Glutamatergic neuron (in vitro differentiated cells): ENCODE measurements at places on chromosomes 5 and 9.

GRCh38 chr5:122844136-122844909, 1.1 kb upstream of the SNX24 start:
- no peak for DNase-seq

GRCh38 chr9:125521462-125522327, 185.3 kb downstream of the MAPKAP1 start:
- no peak for DNase-seq

DNA sequence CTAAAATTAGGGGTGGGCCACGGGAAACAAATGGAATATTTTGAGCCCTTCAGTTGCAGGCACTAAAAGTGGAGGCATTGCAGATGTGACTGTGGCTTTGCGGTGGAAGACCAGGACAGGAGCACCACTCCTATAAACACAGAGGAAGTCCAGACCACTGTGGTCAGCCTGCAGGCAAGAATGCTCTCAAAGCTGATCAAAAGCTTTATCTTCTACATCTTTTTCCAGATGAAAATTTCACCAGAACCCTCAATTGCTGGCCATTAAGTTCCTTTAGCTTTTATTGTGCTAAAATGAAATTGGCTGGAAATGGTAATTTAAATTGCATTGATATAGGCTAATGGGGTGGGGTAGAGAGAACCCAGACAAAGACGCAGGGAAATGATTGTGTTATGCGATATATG, 208.8 kb downstream of the ERCC6L2 start:
- DNase-seq: no peak

GRCh38 chr9:129282272-129282671, 104.2 kb upstream of the IER5L start:
- DNase-seq: no peak

- no peak for DNase-seq
Measured at GRCh38 chr5:124704594-124705284, 41.7 kb downstream of the ZNF608 start.

DNA sequence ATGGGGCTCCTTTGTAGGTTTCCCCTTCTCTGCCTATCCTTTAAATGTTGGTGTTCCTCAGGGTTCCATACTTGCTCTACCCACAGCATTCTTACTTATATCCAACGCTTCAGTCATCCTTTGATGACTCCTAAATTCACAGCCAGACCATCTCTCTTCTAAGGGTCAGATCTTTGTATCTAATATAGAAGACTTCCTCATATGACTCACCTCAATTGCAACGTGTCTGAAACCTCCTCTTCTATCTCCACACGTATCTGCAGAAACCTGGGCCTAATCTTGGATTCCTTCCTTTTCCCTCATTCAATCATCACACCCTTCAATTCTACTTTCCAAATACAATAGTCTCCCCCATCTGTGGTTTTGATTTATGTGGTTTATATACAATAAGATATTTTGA, 68.3 kb downstream of the HMGCR start:
- no peak for DNase-seq

DNA sequence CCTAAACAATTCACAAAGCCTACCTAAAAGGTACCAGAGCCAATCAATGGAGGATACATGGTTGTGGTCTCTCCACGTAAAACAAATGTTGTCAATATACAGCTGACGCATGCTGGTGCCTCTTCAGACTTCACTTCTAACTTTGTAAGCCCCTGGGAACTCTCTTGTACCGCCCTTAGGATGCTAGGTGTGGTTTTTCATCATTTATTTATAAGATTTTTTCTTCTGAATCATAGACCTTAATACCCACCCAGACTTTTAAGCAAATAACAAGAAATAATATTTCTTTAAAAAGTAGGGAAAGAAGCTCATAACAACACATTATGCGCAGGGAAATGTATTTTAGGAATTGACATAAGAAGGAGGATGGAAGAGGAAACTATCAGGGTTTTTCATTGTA, 33.0 kb downstream of the SSBP2 start:
- DNase-seq: no peak

DNA sequence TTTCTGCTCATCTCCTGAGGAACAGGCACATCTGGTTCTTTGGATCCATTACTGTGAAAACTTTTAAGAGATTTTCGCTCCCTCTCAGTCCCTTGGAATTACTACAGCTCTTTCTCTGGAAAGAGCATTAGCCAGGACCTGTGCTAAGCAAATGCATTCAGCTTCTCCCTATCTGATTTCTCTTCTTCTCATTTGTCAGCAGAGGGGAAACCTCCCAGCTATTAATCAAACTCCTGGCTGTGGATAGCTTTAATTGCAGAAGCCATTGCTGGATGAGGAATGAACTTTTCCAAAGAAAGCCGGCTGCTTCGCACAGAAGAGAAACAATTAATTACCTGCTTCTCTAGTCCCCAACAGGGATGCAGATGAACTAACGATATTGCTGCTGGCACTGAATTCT, 37.9 kb downstream of the TLR4 start:
- DNase-seq: no peak

- no peak for DNase-seq
Measured at GRCh38 chr5:139222346-139222745, 24.2 kb upstream of the SIL1 start.

DNA sequence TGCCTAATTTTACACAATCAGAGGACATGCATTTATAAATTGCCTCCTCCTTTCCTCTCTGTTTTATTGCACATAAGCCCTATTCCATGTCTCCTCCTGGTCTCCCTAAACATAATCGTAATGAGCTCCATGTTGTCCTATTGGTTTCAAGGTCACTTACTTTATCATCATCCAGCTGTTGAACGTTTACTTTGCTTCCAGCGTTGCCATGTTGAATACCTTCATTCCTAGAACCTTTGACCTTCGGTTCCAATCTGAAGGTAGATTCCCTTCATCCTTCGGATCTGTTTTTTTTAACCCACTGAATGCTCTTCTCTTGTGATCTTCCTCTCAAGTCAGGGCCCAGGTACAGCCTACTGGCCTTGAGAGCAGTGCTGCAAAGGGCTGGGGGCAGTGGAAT, 84.3 kb downstream of the PJA2 start:
- DNase-seq: no peak

DNA sequence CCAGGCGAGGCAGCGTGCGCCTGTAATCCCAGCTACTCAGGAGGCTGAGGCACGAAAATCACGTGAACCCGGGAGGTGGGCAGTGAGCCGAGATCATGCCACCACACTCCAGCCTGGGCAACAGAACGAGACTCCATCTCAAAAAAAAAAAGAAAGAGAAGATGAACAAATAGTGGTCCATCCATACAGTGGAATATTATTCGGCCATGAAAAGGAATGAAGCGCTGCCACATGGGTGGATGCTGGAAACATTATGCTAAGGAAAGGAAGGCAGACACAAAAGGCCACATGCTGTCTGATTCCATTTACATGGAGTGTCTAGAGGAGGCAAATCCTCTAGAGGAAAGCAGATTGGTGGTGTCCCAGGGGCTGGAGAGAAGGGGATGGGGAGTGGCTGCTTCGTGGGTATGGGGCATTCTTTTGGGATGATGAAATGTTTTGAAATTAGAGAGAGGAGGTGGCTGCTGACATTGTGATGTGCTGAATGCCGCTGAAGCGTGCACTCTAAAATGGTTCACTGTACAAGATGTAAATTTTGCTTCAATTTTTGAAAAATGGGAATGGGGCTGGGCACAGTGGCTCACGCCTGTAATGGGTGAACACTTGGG, 17.0 kb downstream of the PLPP7 start:
- no peak for DNase-seq

DNA sequence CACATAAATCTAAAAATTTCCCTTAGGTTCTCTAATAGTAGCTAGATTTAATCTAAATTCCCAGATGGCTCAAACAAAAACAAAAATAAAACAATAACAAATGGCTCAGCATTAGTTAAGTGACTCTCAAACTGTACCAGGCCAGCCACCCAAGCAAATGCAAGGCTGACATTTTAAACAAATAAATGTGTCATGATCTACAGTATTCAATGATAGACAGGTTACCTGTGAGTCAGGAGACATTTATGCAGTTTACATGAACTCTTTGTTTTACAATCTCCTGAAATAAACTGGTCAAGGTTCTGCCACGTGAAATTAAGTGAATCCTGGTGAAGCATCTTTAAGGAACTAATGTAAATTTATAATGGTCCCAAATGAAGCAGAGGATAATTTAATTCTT, 580.2 kb upstream of the PTPRD start:
- no peak for DNase-seq
